ENCODE measurements at places on chromosomes 12 and 14.
A peak's percentile ranks its signal among the peaks of the same experiment; 100 is the strongest.

GRCh38 chr14:69036757-69037506 is 57.8 kb upstream of the ACTN1 start:
- no peak for DNase-seq

GRCh38 chr12:9221483-9221882 is 13.3 kb upstream of the PZP start:
- DNase-seq = no peak

DNA sequence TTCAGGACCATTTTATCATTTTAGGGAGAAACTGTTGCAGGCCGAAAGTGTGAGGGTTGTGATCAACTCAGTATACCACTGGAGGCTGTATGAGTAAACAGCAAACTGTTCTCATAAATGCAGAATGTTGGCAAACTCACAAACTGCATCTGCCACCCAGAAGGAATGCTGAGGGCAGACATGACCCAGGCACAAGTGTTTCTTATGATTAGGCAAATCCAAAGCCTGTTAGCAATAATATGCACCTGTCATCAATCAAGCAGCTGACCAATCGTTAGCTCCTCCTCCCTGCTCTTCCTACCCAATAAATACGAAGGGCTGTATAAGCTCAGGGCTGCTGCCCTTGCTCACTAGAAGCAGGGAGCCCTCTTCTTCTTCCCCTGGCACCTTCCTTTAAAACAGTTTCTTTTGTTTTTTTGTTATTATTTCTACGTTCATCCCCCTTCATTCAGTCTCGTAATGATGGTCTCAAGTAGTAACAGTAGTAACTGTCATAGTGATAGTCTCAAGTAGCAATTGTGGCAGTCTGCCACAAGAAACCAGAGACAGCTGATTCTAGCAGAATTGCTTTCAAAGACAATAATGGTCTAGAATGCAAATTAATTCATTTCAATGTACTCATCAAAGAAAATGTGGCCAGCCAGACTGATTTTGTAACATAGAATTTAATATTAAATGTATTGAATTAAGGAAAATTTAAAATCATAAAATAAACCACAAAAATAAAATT is 15.2 kb upstream of the CCDC175 start:
- DNase-seq = no peak

DNA sequence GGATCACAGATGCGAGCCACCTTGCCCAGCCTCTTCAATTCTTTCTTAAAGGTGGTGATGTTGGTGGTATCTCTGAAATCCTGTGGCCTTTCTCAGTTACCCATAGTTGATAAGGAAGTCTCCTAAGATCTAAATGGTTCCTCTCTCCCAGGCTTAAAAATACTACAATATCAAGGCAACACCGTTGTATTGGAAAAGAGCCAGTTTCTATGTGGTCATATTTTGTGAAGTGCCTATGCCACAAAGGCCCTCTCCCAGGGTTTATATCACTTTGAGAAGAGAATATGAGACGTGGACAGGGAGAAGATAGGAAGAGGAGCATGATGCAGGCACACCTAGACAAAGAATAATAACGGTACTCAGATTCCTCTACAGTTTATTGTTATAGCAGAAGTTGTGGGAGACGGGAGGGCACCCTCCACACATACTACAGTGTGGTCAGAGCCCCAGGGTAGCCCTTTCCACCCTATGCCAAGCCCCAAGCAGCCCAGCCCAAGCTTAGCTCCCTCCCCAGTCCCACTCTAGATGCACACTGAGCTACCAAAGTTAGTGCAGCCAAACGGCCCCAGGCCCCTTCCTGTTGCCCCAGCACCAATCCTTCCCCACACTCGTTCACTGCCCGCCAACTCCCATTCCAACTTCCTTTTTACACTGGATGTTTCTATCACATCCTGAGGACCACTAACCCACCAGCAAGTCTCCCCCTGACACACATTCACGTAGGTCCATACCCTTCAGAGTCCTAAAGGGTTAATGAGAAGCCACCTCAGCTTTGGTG is 8.3 kb downstream of the NDRG2 start:
- DNase-seq = no peak

DNA sequence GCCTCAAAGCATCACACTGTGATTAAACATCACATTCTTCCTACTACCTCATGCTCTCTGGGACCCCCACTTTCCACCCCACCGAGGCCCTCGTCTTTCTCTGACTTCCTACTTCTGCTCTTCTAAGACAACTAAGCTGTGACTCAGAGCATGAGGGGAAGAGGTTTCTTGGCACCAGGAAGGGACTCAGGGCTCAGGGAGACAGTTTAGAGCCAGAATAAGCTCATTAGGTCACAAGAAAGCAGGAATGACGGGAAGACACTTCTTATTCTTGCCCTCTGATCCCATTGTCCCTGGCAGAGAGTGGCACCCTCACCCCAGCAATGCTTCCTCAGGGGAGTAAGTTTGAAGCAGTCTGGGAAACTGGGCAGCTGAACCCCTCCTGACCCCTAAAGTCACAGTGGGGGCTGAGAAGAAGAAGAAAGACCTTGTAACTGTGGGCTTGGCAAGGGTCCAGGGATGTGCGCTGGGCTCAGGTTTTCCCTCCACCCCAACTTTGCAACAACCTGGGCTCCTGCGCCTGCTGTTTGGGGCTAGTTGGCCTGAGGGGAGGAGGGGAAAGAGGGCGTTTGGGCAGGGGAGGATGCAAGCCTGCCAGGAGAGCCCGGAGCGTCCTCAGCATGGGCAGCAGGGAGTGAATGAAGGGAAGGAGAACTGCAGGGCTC is 64.6 kb upstream of the ACTN1 start:
- DNase-seq = no peak

DNA sequence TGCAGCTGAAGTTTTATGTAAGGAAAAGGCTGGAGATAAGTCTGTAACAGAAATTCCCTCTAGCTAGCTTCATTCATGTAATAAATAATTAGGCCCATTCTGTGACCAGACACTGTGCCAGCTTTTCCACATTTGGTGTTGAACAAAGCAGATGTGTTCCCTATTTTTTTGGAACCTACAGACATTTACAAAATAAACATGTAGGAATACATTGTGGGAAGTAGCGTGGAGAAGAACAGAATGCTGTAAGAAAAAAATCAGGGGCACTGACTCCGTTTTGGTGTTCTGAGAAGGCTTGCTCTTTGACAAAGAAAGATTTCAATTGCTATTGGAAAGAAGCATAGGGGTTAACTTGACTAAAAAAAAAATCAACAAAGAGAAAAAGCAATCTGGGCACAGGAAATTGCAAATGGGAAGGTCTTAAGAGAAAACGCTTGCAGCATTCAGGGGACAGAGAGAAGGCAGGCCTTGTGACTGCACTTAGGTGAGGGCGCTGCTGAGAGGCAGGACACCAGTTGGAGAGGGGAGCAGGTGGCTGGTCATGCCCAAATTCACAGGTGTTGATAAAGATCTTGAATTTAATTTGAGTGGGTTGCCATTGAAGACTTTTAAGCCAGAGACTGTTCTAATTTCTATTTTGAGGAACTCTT is 4.0 kb downstream of the FAR2 start:
- DNase-seq = no peak

GRCh38 chr14:31263485-31264133 is 56.0 kb upstream of the HECTD1 start:
- no peak for DNase-seq

DNA sequence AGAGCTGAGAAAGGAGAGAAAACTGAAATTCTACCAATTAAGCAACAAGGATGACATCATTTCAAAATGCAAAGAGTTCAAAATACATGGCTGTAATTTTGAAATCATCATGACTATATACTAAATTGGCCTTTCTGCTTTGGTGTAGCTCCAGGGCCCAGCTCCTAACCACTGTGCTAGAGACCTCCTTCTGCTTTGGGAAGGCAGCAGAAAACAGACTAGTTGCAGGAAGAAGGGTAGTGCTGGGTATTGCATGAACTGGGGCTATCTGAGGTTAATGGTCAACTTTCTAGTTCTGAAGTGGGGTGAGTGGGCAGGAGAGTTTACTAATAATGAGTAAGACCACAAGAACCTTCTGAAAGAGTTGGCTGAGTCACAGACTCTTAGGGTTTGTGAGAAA is 66.2 kb downstream of the PTGER2 start:
- no peak for DNase-seq

- no peak for DNase-seq
Measured at GRCh38 chr12:120417917-120418580, 19.9 kb upstream of the COX6A1 start.

- DNase-seq = no peak
Measured at GRCh38 chr12:114684098-114684869, at the start of gene TBX3. Gene TBX3, minus strand, starts transcription at chr12:114684175. Its CDS starts 975 bp downstream, at chr12:114683200.

GRCh38 chr12:66282244-66282643 is 20.0 kb upstream of the HELB start:
- no peak for DNase-seq

- no peak for DNase-seq
Measured at GRCh38 chr12:33589576-33590114, 150.0 kb upstream of the SYT10 start.

GRCh38 chr12:103100257-103100831 is 142.9 kb downstream of the ASCL1 start:
- no peak for DNase-seq

GRCh38 chr12:116727891-116728290 is 10.0 kb downstream of the SPRING1 start:
- DNase-seq = no peak

- no peak for DNase-seq
Measured at GRCh38 chr12:47821346-47821706, 1.6 kb upstream of the HDAC7 start.

DNA sequence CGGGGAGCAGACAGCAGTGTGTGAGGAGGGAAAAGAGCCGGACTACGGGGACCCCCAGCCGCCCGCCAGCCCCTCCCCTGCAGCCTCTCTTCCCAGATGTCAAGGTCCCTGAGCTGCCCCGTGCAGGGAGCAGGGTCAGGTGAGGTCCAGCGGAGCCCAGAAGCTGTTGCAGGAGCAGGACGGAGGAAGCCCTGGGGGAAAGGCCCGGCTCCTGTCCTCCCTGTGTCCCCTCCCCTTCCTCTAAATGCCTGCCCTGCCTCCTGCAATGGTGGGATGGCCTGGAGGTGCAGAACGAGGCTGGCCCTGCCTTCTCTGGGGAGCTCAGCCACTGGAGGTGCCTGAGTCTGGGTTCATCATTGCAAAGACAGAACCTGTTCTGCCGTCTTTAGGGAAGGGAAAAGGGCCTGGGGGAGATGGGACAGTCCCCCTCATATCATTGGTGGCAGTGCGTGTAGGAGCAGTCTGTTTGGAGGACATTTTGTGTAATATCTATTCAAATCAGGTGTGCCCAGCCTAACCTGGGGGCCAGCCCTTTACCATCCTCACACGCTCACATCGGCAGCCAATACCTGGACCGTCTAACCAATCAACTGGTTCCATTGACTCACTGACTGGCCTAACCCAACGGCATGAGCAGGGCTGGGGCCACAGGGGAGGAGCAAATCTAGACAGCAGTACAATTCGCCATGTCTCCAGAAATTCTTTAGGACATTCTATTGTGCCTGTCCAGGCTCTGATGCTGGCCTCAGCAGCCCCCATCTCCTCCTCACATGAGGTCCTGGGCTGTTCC is 364.1 kb upstream of the SFSWAP start:
- no peak for DNase-seq

- DNase-seq = no peak
Measured at GRCh38 chr12:123280971-123281370, 9.3 kb upstream of the CDK2AP1 start.

- DNase-seq = no peak
Measured at GRCh38 chr14:55881577-55882241, 236.5 kb upstream of the PELI2 start.

GRCh38 chr12:123929946-123930583 is 42.6 kb downstream of the CCDC92 start:
- no peak for DNase-seq

- no peak for DNase-seq
Measured at GRCh38 chr12:32170437-32170998, 63.9 kb downstream of the BICD1 start.

DNA sequence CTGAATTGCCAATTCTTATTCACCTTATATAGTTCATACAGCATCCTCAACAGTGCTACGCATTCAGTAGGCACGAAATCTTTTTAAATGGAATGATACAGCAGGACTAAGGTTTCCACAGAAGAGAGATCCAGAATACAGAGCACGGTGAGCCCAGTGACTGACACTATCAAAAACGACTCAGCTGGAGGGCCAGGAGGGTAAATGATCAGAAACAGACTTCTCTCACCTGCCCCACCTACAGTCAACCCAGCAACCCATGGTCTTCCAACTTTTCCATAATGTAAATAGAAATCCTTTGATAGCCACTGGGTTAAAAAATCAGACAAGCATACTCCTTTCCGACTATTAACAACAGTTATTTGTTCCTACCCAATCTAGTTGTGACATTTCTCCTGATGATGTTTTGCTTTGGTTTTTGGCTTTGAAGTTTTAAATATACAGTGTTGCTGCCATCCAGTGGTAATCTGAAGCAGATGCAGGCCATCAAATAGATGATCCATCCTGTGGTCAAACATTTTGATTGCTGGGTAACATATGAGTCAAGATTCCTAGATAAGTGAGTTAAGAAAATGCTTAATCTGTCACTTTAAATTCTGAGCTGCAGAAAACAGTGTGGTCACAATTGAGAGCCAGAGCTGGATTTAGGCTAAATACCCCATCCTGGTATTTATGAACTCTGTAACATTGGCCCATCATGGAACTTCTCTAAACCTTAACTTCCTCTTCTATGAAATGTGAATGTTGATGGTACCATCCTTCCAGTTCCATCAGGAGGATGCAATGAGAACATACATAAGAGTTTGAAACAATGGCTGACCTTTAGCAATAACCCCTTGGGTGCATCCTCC is 42.0 kb downstream of the GPHB5 start:
- DNase-seq = peak; percentile 17

DNA sequence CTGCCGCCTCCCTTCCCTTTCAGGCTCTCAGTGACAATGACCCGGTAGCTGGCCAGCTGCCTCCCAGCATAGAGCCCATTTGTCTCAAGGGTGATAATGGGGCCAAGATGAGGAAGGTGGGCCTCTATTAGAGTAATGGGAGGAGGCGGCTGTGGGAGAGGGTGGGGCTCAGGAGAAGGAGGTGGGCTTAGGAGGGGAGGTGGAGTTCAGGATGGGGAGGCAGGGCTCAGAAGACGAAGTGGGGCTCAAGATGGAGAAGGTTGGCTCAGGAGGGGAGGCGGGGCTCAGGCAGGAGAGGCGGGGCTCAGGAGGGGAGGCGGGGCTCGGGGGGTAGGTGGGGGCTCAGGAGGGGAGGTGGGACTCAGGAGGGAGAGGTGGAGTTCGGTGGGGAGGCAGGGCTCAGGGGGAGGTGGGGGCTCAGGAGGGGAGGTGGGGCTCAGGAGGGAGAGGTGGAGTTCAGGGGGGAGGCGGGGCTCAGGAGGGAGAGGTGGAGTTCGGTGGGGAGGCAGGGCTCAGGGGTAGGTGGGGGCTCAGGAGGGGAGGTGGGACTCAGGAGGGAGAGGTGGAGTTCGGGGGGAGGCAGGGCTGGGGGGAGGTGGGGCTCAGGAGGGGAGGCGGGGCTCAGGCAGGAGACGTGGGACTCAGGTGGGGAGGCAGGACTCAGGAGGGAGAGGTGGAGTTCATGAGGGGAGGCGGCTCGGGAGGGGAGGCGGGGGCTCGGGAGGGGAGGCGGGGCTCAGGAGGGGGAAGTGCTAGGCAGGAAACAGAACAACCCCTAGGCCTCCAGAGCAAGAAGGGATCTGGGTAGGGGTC is 36.8 kb downstream of the IQSEC3 start:
- DNase-seq = peak; percentile 97

GRCh38 chr12:80681287-80681686 is 26.1 kb upstream of the MYF6 start:
- DNase-seq = no peak

Measured in NCI-H2081 treated with DMSO at 0.1 percent for 48 hours (cell line).